Islet precursor cell (in vitro differentiated cells): ENCODE measurements at places on chromosomes 2 and 18.

- DNase-seq, result no peak
Observed at GRCh38 chr2:224219781-224220180, 180.7 kb upstream of the SERPINE2 start.

- DNase-seq, result no peak
Observed at GRCh38 chr2:216793386-216793785, 66.5 kb downstream of the TNP1 start.

DNA sequence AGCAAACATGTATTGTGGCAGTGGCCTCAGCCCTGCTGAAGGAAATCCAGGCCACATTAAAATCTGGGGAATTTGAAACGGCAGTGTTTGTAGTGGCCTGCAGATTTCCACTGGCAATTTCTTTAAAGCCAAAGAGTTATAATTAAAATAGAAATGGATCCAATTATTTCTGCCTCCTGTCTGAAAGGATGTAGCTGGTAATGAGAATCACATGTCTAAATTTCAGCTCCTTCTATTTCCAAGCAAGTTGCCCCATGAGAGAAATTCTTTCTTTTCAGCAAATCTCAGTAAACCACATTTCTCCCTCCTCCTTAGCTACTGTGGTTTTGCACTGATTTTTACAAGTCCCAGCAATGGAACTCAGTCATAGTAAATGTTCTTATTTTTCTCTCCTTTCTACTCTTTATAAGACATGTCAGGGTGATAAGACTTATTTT is 55.4 kb upstream of the ZNF396 start:
- no peak for DNase-seq

DNA sequence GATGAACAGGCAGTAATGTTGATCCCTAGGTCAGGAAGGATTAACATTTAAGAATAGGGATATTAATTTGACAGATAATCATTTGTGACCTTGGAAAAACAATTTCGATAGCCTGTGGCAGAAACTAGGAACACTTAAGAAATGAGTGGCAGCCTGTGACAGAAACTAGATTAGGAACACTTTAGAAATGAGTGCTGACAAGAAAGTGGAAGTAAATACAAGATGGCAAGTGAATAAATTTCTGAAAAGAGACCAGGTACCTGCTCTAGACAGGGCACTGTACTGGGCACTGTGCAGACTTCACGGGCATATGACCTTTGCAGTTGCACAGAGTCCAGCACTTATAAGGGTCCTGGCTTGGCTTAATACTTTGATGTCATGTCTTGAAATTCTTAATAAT is 5.5 kb upstream of the HNRNPA3 start:
- no peak for DNase-seq

GRCh38 chr2:210562502-210563080 is 6.2 kb downstream of the CPS1 start:
- no peak for DNase-seq
